Activated gamma-delta T cell (primary cell): ENCODE measurements at places on chromosomes 6 and 20.

GRCh38 chr6:11804135-11804534 lies 25.5 kb upstream of the ADTRP start:
- DNase-seq = no peak

DNA sequence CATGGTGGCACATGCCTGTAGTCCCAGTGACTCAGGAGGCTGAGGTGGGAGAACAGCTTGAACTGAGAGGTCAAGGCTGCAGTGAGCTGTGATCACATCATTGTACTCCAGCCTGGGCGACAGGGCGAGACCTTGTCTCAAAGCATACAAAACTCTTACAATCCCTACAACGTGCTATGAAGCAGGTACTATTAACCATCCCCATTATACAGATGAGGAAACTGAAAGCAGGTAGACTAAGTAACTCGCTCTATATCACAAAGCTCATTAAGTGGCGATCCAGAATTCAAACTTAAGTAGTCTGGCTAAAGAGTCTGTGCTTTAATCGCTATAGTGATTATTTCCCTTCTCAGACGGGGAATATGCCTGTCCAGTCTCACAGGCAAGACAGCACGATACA lies 54.7 kb downstream of the CDK19 start:
- DNase-seq = no peak

- no peak for DNase-seq
These were observed 93.0 kb downstream of the ANKRD6 start for GRCh38 chr6:89525786-89526562.

GRCh38 chr6:72788188-72788587 lies 166.3 kb downstream of the KCNQ5 start:
- DNase-seq = no peak

GRCh38 chr6:83590416-83590815 lies 78.1 kb downstream of the PRSS35 start:
- no peak for DNase-seq

GRCh38 chr6:151160929-151161757 lies 78.6 kb upstream of the AKAP12 start:
- no peak for DNase-seq

DNA sequence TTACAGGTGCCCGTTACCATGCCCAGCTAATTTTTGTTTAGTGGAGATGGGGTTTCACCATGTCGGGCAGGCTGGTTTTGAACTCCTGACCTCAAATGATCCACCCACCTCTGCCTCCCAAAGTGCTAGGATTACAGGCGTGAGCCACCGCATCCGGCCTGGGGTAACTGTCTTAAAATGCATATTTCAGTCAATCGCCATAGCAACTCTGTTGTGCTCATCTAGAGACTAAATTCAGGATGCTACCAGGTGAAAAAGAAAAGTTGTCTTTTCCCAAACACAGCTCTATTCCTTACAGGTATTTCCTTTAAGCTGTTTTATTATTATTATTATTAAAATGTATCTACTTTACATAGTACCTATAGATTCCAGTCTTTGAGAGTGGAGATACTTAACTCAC lies 66.6 kb downstream of the RNF182 start:
- DNase-seq = no peak
